ENCODE measurements at places on chromosomes 2 and 18.

DNA sequence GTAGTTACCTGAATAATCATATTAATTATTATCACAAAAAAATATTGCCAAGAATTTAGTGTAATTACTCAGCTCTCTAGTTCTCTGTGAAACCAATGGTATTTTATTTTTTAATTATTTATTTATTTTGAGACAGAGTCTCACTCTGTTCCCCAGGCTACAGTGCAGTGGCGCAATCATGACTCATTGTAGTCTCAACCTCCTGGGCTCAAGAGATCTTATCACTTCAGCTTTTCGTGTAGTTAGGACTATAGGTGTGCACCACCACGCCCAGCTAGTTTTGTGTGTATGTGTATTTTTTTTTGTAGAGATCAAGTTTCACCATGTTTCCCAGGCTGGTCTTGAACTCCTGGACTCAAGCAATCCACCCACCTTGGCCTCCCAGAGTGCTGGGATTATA lies 440.4 kb upstream of the CDH20 start:
- no peak for DNase-seq

GRCh38 chr2:216632952-216633615 lies at the start of gene IGFBP2:
Gene IGFBP2 (plus strand): TSS chr2:216633420. CDS start chr2:216633524, 104 bp downstream.
- no peak for DNase-seq

GRCh38 chr18:78407466-78407844 lies 572.2 kb upstream of the SALL3 start:
- DNase-seq, result no peak

GRCh38 chr18:79493211-79493800 lies 97.6 kb downstream of the NFATC1 start:
- DNase-seq, result no peak

DNA sequence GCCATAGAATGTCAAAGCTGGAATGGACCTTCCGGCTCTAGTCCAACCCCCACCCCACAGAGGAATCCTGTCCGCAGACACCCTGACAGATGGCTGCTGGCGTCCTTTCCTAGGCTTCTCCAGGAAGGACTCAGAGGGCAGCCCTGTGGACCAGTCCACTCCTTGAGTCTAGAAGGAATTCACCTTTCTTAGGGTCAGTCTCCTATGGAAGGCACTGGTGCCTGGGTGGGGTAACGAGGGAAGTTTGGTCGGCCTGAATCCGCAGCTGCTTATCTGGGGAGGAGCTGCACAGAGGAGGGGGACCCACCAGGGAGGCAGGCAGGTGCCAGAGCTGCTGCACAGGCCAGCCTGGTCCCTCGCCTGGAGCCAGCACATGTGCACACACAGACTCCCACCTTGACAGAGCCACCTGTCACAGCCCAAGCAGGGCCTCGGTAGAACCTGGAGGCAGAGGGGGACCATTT lies 2.5 kb downstream of the DNMT3A start:
- no peak for DNase-seq

DNA sequence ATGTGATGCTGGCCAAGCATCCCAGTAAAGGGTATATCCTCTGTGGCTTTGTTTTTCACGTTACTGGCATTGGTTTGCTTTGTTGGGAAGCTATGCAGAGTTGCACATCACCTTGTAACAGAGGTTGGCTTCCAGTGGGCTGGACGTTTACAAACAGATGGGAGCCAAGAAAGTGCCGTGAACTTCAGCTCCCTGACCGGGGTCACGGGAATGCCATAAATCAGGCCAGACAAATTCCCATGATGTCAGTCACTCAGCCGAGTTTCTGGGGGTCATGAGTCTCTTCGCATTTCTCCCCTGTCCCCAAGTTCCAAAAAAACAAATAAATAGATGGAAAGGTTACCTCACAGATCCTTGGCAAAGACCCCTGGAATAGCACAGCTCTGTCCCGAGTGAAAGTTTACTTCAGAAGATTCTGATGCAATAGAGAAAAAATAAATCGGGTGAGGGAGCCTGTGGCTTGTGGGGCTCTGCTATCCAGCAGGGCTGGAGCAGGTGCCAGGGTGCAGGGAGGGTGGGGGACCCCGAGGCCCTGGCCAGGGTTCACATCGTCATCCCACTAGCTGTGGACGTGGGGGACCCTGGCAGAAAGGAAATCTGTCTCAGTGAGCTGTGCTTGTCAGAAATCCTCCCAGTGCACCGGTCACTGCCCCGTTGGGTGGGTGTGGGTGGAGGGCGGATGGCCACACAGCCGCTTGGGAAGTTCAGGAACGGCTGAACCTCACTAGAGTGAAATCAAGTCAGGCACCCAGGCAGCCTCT lies 27.8 kb downstream of the TWIST2 start:
- no peak for DNase-seq

GRCh38 chr2:222842491-222843174 lies 18.2 kb upstream of the ACSL3 start:
- no peak for DNase-seq

DNA sequence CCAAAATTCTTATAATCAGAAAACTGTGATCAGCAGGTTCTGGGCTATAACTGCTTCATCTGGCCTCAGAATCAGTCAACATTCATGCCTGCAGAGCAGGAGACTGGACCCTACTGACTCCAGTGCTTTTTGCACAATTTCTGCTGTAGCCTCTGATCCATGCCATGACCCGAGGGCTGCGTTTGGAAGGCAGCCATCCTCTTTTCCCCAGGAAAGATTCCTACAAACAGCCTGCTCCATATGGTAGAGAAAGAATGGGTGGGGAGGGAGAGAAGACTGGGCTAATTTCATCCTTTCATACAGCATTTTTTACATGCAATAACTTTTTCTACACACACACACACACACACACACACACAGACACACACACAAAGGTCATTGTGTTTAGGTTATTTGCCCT lies 133.0 kb upstream of the MMADHC start:
- DNase-seq, result no peak

DNA sequence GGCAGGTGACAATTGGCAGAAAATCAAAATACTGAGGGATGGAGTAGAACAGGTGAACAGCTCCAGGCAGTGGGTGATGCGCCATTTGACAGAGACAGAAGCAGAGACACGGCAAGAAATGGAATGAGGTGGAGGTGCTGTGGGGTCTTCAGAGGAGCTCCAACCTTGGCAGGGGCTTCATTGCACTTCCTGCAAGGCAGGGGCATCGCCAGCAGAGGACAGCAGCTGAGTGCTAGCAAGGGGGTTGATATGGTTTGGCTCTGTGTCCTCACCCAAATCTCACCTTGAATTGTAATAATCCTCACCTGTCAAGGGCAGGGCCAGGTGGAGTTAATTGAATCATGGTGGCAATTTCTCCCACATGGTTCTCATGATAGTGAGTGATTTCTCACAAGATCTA lies 42.8 kb downstream of the CCDC68 start:
- DNase-seq, result no peak

DNA sequence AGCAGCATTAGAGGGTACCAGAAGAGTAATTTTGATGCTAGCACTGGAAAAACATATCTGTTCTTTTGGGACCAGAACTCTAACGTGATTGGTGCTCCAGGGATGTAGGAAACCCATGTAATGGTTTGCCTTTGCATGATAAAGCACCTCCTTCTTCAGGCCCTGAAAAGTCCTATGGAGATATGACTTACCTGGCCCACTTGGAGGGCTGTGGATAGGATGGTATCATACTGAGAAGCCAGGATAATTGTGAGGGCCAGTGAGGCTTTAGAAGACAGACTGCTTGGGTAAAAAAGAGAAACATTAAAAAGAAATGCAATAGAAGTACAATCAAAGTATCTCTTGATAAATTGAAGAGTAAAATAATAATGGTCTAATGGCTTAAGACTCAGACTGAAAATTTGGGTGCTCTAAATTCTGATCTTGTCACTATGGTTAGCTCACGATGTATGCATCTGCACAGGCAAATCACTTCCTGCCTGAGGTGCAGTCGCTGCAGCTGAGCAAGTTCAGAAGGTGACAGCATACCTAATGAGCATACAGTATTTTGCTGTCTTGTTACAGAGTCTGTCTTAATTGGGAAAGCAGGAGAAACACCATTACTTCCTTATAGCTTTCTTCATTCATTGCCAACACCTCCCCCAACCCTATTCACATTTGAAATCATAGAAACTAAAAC lies 371.5 kb downstream of the NUP35 start:
- DNase-seq, result peak; percentile 44

GRCh38 chr2:6025391-6025790 lies 333.2 kb downstream of the SOX11 start:
- DNase-seq, result no peak
